ENCODE measurements at places on chromosomes 11 and 22.

- DNase-seq, result peak; percentile 90
Observed at GRCh38 chr11:6249770-6250555, 9.7 kb upstream of the CCKBR start.

DNA sequence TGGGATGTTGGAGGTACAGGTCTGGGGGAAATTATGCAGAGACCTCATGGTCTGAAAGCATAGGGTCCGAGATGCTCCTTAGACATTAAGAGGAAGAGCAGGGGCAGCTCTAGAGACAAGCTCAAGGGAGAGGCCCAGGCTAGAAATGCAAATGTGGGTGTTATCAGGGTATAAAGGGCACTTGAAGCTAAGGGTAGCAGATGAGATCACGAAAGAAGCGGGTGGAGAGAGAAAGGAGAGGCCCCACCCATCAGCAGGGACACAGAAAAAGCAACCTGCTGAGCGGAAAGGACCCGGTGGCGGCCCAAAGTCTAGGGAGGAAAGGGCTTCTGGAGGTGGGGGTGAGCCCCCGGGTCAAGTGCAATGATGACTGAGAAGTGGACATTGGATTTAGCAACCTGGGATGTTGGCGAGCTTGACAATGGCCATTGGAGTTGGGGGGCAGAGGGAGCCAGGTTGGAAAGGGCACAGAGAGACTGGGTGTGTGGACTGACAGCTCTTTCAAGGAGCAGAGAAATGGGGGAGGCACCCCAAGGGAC is 8.9 kb downstream of the TMPRSS6 start:
- no peak for DNase-seq

DNA sequence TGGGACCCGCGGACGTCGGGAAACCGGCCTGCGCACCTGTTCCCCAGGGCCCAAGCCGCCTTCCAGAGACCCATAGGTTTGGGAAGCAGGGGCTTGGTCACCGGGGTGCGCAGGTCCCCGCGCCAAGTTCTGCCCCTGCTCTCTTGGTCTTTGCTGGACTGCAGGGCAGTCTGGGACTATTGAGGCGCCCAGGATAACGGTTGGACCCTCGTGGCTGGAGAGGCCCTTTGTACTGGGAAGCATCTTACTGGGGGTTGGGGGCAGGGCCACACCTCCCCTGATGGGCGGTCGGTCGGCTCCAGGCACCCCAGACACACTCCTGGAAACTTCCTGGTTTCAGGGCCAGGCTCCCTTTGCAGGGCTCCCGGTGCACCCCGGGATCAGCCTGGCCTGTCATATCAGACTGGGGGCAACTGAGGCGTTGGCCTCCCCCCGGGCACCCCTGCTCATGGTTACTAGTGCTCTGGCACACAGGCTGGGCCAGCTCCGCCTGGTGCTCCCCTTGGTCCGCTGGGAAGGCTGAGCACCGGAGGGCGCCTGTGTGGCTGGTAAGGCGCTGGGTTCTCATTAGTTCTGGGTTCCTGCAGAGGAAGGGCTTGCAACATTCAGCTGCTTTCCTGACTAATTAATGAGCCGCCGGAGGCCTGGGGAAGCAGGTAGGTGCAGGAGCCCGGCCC is 1250.5 kb downstream of the BRD1 start:
- DNase-seq, result no peak

GRCh38 chr22:29071261-29072045 is 1.4 kb upstream of the KREMEN1 start:
- no peak for DNase-seq

- DNase-seq, result no peak
Observed at GRCh38 chr22:45180146-45180679, 16.5 kb downstream of the NUP50 start.

DNA sequence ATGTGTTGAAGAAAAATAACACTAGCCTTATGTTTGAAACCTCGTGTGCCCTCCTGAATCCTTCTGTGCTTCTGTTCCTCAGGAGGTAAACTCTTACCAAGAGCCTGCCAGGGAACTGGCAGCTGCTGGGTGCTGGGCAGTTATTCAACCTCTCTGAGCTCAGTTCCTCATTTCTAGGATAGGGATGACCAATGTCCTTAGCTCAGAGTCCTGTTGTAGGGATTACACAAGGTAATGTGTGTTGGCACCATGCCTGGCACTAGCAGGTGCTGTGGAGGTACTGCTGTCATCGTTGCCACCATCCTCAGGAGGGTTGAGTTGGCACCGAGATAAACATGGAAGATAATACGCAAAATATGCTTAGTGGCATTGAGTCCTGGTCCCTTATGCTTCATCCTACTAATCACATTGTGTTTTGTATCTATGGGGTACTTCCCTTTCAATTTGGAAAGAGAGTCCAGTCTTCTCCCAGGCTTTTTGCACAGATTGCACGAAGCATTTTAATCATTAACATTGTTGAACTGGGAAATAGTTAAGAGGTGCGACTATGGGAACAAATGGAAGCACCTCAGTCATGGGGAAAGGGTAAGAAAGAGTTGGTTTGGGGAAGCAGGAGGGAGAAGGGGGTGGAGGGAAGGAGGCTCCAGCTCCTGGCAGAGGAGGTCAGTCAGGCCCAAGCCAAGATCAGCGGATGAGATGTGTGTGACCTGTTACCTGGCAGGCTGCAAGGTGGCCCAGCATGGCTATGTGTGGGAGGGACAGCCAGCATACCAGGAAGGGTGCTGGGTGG is 56.7 kb downstream of the CABIN1 start:
- DNase-seq, result peak; percentile 85

DNA sequence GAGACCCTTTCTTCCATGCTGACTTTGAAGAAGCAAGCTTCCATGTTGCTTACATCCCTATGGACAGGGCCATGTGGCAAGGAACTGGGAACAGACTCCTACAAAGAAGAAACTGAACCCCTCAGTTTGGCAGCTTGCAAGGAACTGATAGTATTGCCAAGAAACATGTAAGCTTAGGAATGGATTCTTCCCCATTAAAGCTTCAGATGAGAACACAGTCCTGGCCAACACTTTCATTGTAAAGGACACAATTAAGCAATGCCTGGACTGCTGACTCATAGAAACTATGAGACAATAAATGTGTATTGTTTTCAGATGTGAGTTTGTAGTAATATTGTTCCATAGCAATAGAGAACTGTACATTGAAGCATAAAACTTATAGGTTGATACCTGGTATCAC is 82.4 kb downstream of the AASDHPPT start:
- no peak for DNase-seq

DNA sequence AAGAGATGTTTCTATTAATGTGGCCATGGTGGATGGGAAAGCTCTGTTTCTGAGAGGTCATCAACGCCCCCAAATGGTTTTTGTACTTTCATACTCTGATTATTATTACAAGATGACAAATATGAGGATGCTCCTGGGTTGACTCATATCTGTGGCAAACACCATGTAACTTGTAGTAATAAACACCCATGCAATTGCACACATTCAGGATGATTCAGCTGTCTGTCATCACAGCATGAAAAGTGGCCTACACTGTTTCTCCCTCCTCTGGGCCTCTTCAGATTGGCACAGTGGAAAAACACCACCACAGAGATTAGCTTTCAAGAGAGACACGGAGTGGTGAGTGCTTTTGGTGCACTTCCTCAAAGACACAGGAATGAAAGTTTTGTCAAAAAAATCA is 85.4 kb downstream of the MTNR1B start:
- DNase-seq, result no peak

GRCh38 chr11:102457865-102458264 is 5.3 kb upstream of the TMEM123 start:
- DNase-seq, result no peak

DNA sequence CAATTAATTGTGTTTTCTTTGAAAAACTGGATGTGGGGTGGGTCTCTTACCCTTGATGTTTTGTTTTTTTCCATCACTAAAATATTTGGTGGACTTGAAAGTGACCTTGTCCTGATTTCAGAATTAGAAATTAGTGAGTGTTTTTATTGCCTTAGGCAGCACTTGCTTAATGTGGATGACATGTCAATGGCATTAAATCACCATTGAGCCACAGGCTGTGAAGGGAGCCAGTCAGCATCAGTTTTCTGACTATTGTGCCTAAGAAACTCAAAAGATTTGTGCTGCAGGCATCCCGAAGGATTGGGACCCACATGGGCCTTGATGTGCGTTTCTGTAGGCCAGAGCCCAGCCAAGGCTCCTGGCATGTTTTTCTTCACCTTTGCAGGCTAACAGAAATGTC is 53.8 kb downstream of the SWAP70 start:
- no peak for DNase-seq

- DNase-seq, result no peak
Observed at GRCh38 chr11:105033781-105034180, 1.2 kb downstream of the CASP1 start.

- DNase-seq, result no peak
Observed at GRCh38 chr11:27386181-27386845, 23.3 kb upstream of the CCDC34 start.

Measured in dorsolateral prefrontal cortex (tissue), 122 donors.